Activated naive CD8-positive, alpha-beta T cell treated with anti-CD3 and anti-CD28 coated beads for 36 hours (primary cell): ENCODE measurements at places on chromosomes 16 and 17. TPM values are rescaled to one million over a fixed set of nuclear protein-coding genes. Genes with fewer than 3 reads are reported as not detected.

PHF23 gene
- total RNA-seq, result 28.1 TPM

P2RX1 gene
- 0.45 TPM for total RNA-seq

OR3A3 gene
- total RNA-seq, result not detected

CLEC18A gene
- total RNA-seq, result 0.14 TPM

DNA sequence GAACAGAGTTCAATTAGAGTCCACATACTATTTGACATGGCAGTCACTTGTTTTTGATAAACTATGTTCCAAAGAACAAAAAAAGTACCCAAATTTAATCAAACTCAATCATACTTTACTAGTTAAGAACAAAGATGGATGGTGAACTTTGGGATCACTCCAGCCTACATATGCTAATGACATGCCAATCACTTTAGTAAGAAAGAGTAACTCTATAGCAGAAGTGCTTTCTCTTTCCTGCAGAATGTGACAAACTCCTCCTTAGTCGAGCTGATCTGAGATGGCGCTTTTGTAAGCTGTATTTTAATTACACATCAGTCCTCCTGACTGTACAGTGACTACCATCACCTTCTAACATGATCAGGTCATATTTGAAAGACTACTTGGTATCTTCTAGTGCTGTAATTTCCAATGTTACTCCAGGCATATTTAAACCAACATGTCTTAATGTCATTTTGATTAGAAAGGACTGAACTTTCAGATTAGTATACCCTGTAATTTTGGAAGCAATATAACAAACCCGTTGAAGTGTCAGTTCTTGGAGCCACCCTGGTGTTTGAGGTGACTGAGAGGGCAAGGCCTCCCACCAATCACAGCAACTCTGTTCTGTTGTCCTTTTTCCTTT lies 4.1 kb downstream of the NETO2 start:
- no peak for DNase-seq
- no peak overlapping the region for H3K27ac ChIP-seq
- H3K4me3 ChIP-seq, result no peak overlapping the region
- peaks cover 33% of the 10 kb centered on the region for H3K27me3 ChIP-seq

- no peak overlapping the region for H3K27ac ChIP-seq
- peaks cover 19% of the 10 kb centered on the region for H3K36me3 ChIP-seq
- DNase-seq, result no peak
- H3K4me1 ChIP-seq, result peaks cover 11% of the 10 kb centered on the region
- H3K27me3 ChIP-seq, result no peaks in the 10 kb centered on the region
Measured at GRCh38 chr16:46911038-46911437, 26.9 kb downstream of the GPT2 start.

GRCh38 chr16:82203198-82203597 lies 33.2 kb upstream of the MPHOSPH6 start:
- H3K4me3 ChIP-seq, result no peak overlapping the region
- no peaks in the 10 kb centered on the region for H3K27me3 ChIP-seq
- DNase-seq, result no peak
- H3K27ac ChIP-seq, result no peak overlapping the region
- peaks cover 4% of the 10 kb centered on the region for H3K36me3 ChIP-seq

DNA sequence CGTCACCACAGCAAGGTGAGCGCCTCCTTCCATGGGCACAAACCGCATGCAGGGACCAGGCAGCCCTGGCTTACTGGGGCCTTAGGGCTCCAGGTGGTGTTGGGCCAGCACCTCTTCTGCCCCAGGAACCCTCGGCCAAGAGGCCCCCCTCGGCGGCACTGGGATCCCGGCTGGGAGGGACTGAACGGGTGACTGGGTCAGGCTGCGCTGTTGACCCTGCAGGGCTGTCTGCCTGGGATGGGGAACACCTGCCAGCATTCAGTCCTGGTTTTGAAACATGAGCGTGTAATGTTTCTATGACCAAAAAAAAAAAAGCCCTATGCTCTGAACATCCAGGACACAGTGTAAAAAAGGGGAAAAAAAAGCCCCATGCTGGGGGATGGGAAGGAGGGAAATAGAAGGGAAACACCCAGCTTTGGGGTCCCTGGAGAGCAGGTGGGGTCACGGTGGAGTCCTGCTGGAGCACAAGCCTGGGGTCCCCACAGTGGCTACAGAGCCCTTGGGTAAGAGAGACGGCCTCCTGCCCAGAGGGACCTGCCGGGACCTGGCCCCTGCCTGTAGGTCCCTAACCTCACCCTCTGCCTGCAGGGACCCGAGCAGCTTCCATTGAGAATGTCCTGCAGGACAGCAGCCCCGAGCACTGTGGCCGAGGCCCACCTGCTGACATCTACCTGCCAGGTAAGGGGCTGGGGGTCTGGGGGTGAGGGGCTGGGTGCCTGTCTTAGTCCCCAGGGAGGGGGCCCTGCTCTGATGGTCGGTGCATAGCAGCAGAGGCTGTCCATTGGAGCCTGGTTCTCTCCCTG lies 9.9 kb upstream of the NUDT16L1 start:
- no peaks in the 10 kb centered on the region for H3K27me3 ChIP-seq
- peak overlapping the region; percentile 45 for H3K27ac ChIP-seq
- H3K36me3 ChIP-seq, result peaks cover 6% of the 10 kb centered on the region
- no peak for DNase-seq
- no peak overlapping the region for H3K4me3 ChIP-seq

DNA sequence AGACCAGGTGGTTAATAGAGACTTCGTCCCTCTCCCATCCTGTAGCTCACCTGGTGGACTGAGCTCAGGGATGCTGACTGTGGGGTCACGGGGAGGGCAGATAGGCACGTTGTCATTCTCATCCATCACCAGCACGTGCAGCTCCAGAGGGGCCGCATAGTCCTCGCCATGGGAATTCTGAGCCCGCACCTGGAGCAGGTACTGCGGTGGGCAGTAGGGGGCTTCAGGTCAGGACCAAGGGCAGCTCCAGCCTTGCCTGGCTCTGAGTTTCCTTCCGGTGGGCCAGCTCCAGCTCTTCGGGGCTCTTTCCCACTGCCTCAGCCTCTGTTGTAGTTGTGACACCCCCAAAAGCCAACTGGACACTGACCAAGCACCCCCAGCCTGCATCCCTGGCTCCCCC lies 5.6 kb downstream of the CDH16 start:
- no peaks in the 10 kb centered on the region for H3K4me1 ChIP-seq
- H3K36me3 ChIP-seq, result no peaks in the 10 kb centered on the region
- H3K4me3 ChIP-seq, result no peak overlapping the region

DNA sequence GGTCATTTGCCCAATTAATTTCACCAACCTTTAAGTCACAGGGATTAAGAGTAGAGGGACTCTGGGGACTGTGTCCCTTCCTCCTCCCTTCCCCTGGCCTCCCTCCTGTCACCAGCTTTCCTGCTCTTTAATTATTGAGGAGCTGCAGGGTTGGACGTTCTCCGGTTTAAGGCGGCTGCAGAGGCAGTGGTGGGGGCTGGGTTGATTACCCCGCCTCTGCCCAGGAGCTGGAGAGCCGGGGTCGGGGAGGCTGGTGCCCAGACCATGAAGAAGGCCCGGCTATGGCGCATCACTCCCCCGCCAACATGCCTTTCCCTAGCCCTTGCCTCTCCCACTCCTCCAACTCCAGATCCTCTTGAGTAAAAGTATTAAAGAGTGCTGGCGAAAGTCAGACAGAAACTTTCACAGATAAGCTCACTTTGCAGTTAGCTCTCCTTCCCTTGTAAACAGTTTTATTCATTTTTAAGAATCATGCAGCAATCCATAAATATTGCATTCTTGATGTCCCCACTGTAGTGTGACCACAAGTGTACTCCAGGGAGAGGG lies 1.1 kb upstream of the FOXJ1 start:
- H3K27ac ChIP-seq, result peak overlapping the region; percentile 93
- no peak for DNase-seq
- H3K4me3 ChIP-seq, result peak overlapping the region; percentile 71
- H3K27me3 ChIP-seq, result no peaks in the 10 kb centered on the region

DNA sequence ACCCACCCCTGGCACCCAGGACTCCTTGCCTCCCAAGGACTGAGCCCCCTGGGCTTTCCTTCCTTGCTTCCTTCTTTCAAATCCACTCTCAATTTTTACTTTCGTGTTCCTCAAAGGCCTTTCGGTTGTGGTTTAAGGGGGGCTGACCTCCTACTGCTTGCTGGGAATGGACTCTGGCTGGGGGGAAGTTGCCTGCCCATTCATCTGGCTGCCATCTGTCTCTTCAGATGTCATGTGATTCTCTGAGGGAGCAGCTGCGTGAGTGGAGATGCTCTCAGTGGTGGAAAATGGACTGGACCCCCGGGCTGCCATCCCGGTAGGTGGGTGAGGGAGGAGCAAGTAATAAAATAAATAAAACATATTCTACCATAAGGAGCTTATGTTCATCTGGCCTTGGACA lies 93.8 kb upstream of the RPRML start:
- H3K4me3 ChIP-seq, result no peak overlapping the region
- DNase-seq, result no peak
- no peaks in the 10 kb centered on the region for H3K27me3 ChIP-seq
- H3K27ac ChIP-seq, result no peak overlapping the region
- H3K36me3 ChIP-seq, result peaks cover 8% of the 10 kb centered on the region
- H3K4me1 ChIP-seq, result peaks cover 9% of the 10 kb centered on the region

- H3K4me1 ChIP-seq, result no peaks in the 10 kb centered on the region
- H3K4me3 ChIP-seq, result no peak overlapping the region
- no peak for DNase-seq
- H3K27ac ChIP-seq, result no peak overlapping the region
Measured at GRCh38 chr17:10920558-10921108, 82.7 kb upstream of the PIRT start.

DNA sequence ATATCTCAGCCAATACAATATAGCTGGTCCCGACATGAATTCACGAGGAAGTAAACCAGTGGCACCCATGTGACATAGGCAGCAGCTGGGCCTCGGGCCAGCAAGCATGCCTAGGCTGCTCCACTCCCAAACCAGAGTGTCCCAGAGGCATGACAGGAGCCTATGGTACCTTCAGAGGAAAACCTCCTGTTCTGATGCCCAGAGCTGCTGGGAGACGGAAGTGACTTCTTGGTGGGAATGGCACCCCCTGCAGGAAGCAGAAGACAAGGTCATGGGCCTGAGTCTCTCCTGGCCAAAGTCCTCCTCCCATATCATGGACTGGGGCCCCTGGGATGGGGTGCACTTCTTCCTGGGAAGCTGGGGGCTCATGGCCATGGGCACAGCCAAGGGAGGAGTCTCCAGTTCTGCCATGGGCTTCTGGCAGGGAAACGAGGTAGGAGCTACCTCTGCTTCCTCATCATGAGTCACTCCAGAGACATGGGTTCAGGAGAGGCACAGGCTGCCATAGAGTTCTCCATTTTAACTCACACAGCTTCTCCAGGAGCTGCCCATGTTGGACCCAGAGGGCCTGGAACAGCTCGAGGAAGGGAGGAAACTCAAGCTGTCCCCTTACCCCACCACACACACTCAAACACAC lies 13.4 kb downstream of the FBF1 start:
- no peaks in the 10 kb centered on the region for H3K27me3 ChIP-seq
- H3K4me1 ChIP-seq, result no peaks in the 10 kb centered on the region
- H3K36me3 ChIP-seq, result no peaks in the 10 kb centered on the region
- H3K4me3 ChIP-seq, result no peak overlapping the region
- no peak for DNase-seq
- H3K27ac ChIP-seq, result no peak overlapping the region

GRCh38 chr16:96935-97381 lies 18.9 kb downstream of the MPG start:
- H3K36me3 ChIP-seq, result peaks cover 4% of the 10 kb centered on the region
- H3K27ac ChIP-seq, result no peak overlapping the region
- no peak overlapping the region for H3K4me3 ChIP-seq
- no peaks in the 10 kb centered on the region for H3K4me1 ChIP-seq

- DNase-seq, result no peak
- H3K4me3 ChIP-seq, result no peak overlapping the region
- H3K36me3 ChIP-seq, result peaks cover 10% of the 10 kb centered on the region
- no peak overlapping the region for H3K27ac ChIP-seq
Measured at GRCh38 chr17:41322094-41322902, 6.8 kb upstream of the KRTAP17-1 start.

GRCh38 chr17:69525920-69526841 lies 111.7 kb downstream of the MAP2K6 start:
- H3K4me1 ChIP-seq, result no peaks in the 10 kb centered on the region
- H3K36me3 ChIP-seq, result peaks cover 5% of the 10 kb centered on the region
- no peak overlapping the region for H3K4me3 ChIP-seq
- H3K27ac ChIP-seq, result no peak overlapping the region

GRCh38 chr17:39623356-39623950 lies 3.3 kb upstream of the PPP1R1B start:
- peak; percentile 84 for DNase-seq
- H3K4me3 ChIP-seq, result no peak overlapping the region
- H3K36me3 ChIP-seq, result no peaks in the 10 kb centered on the region
- peaks cover 19% of the 10 kb centered on the region for H3K4me1 ChIP-seq

DNA sequence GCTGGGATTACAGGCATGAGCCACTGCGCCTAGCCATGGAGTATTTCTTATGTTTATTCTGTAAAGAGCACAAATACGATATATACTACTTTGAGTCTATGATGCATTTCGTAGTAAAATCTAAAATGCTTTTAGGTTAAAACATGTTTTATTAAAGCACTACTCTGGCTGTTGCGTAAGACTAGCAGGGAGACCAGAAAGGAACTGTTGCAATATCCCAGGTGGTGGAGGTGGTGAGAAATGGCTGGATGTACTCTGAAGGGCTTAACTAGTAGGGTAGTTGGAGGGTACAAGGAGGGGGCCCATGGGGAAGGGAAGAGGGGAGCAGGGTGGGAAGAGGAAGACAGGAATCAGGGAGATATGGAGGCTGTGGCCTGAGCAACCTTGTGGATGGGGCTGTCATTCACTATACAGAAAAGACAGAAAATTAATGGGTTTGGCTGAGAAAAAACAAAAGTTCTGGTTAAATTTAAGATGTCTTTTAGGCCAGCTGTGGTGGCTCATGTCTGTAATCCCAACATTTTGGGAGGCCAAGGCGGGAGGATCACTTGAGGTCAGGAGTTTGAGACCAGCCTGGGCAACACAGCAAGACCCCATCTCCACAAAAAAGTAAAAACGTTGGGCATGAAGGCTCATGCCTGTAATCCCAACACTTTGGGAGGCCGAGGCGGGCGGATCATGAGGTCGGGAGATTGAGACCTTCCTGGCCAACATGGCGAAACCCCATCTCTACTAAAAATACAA lies 35.8 kb downstream of the ST3GAL2 start:
- no peaks in the 10 kb centered on the region for H3K27me3 ChIP-seq
- no peak overlapping the region for H3K4me3 ChIP-seq
- H3K4me1 ChIP-seq, result peaks cover 47% of the 10 kb centered on the region
- H3K36me3 ChIP-seq, result peaks cover 24% of the 10 kb centered on the region
- H3K27ac ChIP-seq, result peak overlapping the region; percentile 30

- H3K27me3 ChIP-seq, result peaks cover 47% of the 10 kb centered on the region
- H3K36me3 ChIP-seq, result no peaks in the 10 kb centered on the region
- H3K4me1 ChIP-seq, result no peaks in the 10 kb centered on the region
- no peak for DNase-seq
- H3K27ac ChIP-seq, result no peak overlapping the region
- no peak overlapping the region for H3K4me3 ChIP-seq
Measured at GRCh38 chr16:57883953-57884654, 81.8 kb upstream of the KIFC3 start.

DNA sequence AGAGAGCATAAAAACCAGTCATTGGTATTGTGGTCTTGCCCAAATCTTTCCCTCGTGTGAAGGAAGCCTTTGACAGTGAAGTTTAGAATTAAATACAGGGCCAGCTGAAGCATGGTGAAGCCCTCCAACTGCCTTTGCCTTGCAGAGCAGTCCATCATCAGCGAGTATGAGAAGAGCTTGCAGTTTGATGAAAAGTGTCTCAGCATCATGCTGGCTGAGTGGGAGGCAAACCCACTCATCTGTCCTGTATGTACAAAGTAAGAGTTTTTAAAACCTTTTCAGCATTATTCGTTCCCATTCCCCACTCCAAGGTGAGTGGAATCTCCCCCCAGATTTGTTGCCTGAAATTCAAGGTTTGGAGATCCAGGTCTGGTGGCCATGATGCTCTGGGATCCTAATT lies 5.8 kb downstream of the RPAIN start:
- peaks cover 33% of the 10 kb centered on the region for H3K36me3 ChIP-seq
- no peaks in the 10 kb centered on the region for H3K27me3 ChIP-seq
- peaks cover 30% of the 10 kb centered on the region for H3K4me1 ChIP-seq
- H3K4me3 ChIP-seq, result no peak overlapping the region
- DNase-seq, result no peak
